ENCODE measurements at places on chromosomes 3 and 15.

- no peak for DNase-seq
Observed at GRCh38 chr15:34233614-34234013, 8.8 kb downstream of the EMC4 start.

DNA sequence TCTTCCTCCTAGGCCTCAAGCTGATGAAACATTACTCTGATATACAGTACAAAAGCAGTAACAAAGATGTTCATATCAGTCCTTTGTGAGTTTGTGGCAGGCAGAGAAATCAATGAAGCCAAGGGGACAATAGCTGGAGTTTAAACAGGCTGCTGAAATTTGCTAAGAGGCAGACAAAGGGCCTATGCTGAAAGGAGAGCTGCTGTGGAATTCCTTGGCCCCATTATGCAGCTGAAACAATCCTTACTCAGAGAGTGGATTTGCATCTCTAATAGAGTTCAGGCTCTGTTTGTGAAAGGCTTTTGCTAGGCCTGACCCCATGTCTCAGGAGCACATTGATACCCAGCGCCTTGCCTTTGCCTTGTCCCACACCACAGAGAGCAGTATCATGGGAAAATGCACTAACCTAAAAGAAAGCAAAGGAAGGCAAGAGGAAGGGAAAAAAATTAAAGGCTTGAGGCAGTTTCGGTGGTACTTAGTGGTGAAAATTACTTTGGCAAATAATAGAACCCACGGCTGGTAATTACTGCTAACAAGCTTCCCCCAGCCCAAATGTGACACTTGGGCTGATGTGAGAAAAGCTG, 195.0 kb upstream of the EPHA3 start:
- DNase-seq, result no peak

GRCh38 chr3:72054976-72055375, 270.0 kb upstream of the PROK2 start:
- no peak for DNase-seq

GRCh38 chr15:46961795-46962194, 755.5 kb upstream of the SEMA6D start:
- DNase-seq, result no peak

DNA sequence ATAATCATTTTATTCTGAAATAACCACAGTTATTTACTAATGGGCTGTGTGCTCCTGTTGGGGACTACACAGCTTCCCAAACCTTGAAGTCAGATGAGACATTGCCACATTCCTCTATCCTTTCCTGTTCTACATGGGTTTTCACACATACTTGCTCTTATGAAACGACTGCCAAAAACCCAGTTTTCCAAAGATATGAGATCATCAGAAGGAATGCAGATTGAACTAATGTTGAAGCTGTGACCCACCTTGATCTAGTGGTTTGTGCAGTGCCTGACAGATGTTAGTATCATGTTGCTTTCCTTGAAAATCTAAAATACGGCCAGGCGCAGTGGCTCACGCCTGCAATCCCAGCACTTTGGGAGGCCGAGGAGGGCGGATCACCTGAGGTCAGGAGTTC, 144.6 kb downstream of the VGLL4 start:
- DNase-seq, result peak; percentile 94

All from fibroblast of skin of left biceps (primary cell).